ENCODE measurements at places on chromosomes 1 and 21.
A peak's percentile ranks its signal among the peaks of the same experiment; 100 is the strongest.

- no peak for DNase-seq
These were observed 68.2 kb downstream of the MAP10 start for GRCh38 chr1:232873412-232873811.

GRCh38 chr1:180926164-180926981 lies 13.7 kb downstream of the KIAA1614 start:
- DNase-seq, result no peak

DNA sequence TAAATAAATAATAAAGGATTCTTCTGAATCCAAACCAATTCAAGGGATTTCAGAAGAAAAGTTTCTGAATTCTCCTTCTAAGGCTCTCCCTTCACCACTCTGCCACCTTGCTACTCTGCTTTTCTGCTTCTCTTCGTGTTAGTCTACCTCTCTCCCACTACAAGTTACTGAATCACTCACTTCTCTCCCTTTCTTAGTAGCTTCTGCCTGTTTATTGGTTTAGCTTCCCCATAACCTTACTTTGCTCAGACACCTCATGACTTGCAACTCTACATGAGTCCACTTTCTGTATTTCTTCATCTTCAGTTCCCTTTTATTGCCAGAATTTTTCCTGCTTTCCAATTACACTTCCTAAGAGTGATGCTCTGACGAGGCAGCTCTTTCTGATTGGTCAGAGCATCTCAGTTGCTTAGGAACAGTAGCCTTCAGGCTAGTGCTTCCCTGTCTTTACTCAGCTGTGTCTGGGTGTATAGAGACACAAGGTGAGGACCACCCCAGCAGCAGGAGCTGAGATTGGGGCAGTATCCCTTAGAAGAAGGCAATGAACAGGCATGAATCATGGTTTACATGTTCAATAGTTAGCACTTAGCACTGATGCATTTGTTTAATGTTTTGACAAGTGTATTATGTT lies 144.6 kb downstream of the SLC30A10 start:
- no peak for DNase-seq

DNA sequence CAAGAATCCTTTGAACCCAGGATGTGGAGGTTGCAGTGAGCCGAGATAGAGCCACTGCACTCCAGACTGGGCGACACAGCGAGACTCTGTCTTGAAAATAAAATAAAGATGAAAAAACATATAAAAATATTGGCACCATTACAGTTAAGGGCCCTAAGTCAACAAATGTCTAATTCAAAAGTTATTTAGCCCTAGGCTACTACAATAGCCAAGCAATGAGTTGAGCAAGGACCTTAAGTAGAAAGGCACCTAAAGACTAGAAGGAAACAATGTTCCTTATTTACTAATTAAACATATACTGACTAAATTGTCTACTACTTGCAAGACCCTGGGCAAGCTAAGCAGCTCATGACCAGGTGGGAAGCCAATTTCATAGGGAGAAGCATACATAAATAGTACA lies 4.1 kb downstream of the PIK3R3 start:
- no peak for DNase-seq

GRCh38 chr1:36787312-36787913 lies 246.9 kb downstream of the GRIK3 start:
- DNase-seq, result no peak

GRCh38 chr1:14791654-14792053 lies 193.2 kb downstream of the KAZN start:
- DNase-seq, result no peak

DNA sequence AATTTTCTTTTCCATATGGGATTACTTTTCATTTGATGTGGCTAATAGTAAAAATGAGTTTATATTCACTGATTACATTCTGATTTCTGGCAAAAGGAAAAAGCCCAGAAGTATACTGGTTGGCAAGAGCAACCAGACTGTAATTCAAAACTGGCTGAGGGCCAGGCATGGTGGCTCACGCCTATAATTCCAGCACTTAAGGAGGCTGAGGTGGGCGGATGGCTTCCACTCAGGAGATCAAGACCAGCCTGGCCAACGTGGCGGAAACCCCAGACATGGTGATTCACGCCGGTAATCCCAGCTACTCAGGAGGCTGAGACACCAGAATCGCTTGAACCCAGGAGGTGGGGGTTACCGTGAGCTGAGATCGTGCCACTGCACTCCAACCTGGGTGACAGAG lies 14.5 kb downstream of the SYT11 start:
- DNase-seq, result no peak

DNA sequence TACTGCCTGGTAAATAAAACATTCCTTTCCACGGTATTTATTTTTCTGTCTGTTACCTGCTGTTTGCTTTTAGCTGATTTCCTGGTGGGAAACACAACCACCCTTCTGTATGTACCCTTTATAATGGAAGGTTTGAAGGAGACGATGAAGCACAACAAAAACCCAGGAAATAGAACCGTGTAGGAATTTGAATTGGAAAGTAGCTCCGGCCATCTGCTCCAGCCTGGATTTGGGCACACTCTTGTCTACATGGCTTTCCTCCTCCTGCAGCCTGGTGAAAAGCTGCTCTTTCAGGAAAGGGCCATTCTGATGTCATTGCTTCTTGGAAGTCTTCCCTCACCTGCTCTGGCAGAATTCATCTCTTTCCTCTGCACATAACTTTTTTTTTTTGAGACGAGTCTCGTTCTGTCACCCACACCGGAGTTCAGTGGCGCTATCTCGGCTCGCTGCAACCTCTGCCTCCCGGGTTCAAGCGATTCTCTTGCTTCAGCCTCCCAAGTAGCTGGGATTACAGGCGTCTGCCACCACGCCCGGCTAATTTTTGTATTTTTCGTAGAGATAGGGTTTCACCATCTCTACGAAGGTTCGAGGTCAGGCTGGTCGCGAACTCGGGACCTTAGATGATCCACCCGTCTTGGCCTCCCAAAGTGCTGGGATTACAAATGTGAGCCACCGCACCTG lies 2.7 kb downstream of the AK4 start:
- DNase-seq, result no peak

- peak; percentile 90 for DNase-seq
These were observed 493 bp upstream of the ELOA start for GRCh38 chr1:23742670-23743286.

DNA sequence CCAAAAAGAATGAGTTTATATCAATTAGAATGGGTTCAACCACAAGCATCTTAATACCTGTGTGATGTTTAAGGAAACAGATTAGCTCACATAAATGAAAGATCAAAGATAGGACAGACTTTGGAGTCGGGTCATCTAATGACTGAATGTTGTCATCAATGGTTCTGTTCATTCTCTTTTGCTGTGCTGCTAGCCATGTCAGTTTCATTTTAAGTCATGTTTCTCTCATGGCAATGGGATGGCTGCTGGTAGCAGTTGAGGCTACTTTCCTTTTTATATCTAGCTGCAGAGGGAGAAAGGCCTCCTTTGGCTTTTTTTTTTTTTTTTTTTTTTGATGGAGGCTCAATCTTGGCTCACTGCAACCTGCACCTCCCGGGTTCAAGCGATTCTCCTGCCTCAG lies 86.9 kb upstream of the SPAG17 start:
- no peak for DNase-seq

- no peak for DNase-seq
These were observed 1030.1 kb downstream of the ADGRL2 start for GRCh38 chr1:82830690-82831380.

DNA sequence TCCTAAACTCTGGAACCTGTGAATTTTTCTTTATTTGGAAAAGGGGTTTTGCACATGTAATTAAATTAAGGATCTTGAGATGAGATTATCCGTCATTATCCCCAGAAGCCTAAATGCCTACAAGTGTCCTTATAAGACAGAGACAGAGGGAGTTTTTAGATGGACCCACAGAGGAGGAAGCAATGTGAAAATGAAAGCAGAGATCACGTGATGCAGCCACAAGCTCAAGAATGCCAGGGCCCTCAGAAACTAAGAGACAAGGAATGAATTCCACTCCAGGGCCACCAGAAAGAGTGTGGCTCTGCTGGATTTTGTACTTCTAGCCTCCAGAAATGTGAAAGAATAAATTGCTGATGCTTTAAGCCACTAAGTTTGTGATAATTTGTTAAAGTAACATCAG lies 183.6 kb upstream of the UBE2U start:
- DNase-seq, result no peak

DNA sequence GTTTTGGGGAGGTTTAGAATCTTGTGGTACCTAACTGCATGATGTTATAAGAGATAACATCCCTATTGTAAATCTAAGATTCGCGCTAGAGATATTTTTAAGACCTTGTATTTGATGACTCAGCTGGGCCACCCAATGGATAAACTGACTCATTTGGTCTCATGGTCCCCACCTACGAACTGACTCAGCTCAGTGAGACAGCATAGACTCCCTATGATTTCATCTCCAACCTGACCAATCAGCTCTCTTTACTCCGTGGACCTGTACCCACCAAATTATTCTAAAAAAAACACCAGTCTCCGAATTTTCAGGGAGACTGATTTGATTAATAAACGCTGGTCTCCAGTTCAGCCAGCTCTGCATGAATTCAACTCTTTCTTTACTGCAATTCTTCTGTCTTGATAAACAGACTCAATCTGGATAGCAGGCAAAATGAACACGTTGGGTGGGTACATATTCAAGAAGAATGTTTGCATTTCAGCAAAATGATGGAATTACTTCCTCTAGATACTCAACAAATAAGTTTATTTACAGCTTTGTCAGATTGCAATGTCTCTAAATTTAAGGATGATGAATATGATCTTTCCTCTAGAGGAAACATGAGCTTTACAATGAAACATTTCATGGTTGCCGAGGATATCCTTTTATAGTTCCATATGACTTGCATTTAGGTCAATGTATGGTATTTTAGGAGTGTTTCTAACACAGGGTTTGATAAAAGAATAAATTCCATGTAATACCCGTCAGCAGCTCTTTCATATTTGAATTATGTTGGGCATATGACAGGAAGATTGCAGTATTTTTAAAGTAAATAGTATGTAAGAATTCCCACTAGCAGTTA lies 516.6 kb upstream of the RGS18 start:
- no peak for DNase-seq

DNA sequence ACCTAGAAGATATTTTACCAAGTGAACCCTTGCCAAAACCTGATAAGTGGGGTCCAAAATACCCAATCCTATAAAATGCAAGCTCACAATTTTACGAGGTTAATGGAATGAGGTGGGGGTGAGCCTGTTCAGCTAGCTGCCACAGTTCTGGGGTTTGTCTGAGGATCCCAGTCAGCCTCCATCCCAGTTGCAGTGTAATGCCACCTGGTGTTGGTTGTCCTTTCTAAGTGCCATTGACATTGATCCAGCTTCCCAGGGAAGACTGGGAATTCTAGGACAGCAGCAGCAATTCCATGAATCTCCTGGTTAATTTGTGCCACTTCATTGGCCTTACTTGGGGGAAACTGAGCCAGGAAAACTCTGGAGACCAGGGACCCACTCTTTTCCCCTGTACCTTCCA lies 298.3 kb downstream of the RWDD3 start:
- DNase-seq, result no peak

- no peak for DNase-seq
These were observed 12.3 kb downstream of the PHLDA3 start for GRCh38 chr1:201456499-201457309.
